Thymus (tissue), 14 donors: ENCODE measurements at places on chromosomes 7 and 10.

GRCh38 chr10:121823993-121824463 lies 103.8 kb downstream of the ATE1 start:
- H3K4me3 ChIP-seq = no peak overlapping the region
- no peak overlapping the region for H3K27ac ChIP-seq
- no peaks in the 10 kb centered on the region for H3K27me3 ChIP-seq
- DNase-seq = peak; percentile 28

DNA sequence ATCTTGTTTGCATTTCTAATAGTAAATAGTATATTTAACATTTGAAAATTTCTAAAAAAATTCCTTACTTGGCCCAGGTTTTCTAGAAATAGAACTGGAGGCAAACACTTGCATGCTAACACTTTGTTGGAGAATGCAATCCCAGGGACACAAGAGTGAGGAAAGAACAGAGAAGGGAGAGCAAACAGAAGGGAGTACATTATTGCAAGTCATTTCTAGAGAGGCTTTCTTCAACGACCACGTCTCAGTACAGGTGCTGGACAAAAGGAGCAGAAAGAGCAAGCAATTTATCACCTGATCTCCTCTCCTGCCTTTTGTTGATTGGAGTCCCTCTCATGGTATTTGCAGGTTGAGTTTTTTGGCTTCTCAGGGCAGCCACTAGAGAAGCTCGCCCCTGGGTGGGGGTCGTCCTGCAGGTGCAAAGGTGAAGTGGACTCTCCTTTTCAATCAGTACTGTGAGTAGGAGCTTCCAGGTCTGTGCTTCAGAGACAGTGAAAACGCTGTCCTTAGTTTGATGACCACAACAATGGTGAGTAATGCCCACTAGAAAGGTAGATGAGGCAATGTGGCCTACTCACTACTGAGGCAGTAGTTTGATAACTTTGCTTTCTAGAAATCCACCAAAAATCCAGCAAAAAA lies 5.2 kb downstream of the CPED1 start:
- no peaks in the 10 kb centered on the region for H3K4me1 ChIP-seq
- H3K27me3 ChIP-seq = peaks cover 18% of the 10 kb centered on the region
- no peak overlapping the region for H3K27ac ChIP-seq
- H3K4me3 ChIP-seq = no peak overlapping the region

GRCh38 chr7:123348690-123349089 lies 148.9 kb upstream of the SLC13A1 start:
- H3K27me3 ChIP-seq = no peaks in the 10 kb centered on the region
- H3K27ac ChIP-seq = no peak overlapping the region
- no peaks in the 10 kb centered on the region for H3K4me1 ChIP-seq
- H3K36me3 ChIP-seq = no peaks in the 10 kb centered on the region
- no peak overlapping the region for H3K4me3 ChIP-seq
- no peak for DNase-seq

GRCh38 chr7:21869785-21870402 lies 75.8 kb downstream of the CDCA7L start:
- H3K27me3 ChIP-seq = no peaks in the 10 kb centered on the region
- H3K4me3 ChIP-seq = no peak overlapping the region
- no peak overlapping the region for H3K27ac ChIP-seq
- H3K4me1 ChIP-seq = no peaks in the 10 kb centered on the region

- H3K4me1 ChIP-seq = no peaks in the 10 kb centered on the region
- no peak overlapping the region for H3K27ac ChIP-seq
- H3K4me3 ChIP-seq = no peak overlapping the region
- DNase-seq = no peak
Observed at GRCh38 chr7:21443149-21443841, 15.4 kb downstream of the SP4 start.
